ENCODE measurements at places on chromosomes 5 and 9. TPM values are rescaled to one million over a fixed set of nuclear protein-coding genes. Genes with fewer than 3 reads are reported as not detected.

GRCh38 chr5:54835647-54836046 lies 149.7 kb downstream of the ESM1 start:
- no peak for DNase-seq

Gene PCDHGA7
- 0.33 TPM for total RNA-seq

DNA sequence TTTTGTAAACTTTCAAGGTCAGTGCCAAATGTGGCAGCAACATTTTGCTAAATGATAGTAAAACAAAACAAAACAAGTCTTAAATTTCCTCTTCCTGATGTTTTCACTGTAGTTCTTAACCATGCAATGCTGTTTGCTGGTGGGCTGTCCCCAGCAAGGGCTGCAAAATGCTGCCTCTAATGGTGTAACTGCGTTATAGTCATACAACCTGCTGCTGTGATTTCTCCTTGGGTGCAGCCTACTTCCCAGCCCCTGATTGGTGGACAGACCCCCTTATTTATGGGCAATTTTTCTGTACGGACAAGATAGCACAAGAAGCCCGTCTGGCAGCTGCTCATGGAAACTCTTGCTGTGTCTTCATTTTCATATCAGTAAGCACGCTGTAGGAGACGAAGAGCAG lies 26.6 kb upstream of the PIP5K1B start:
- no peak for DNase-seq

DNA sequence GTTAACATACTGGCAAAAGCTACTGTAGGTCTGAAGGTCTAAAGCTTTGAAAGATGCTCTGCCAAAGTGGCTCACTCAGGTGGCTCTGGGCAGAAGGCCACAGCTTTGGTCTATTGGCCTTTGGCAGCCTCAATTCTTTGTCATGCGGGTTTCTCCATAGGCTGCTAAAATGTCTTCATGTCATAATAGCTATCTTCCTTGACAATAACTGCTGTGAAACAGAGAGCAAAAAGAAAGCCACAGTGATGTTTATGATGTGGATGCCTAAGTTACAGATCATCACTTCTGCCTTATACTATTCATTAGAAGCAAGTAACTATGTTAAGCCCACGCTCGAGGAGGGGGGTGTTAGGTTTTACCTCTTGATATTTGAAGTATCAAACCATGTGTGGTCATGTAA lies 906.1 kb upstream of the CDH9 start:
- DNase-seq: no peak

GRCh38 chr9:114830546-114830945 lies 24.7 kb upstream of the TNFSF15 start:
- no peak for DNase-seq
